ENCODE measurements at places on chromosomes 12 and 14. TPM values are rescaled to one million over a fixed set of nuclear protein-coding genes. Genes with fewer than 3 reads are reported as not detected.

GRCh38 chr12:90003688-90004087 is 295.1 kb upstream of the ATP2B1 start:
- H3K4me3 ChIP-seq, result no peak overlapping the region
- no peaks in the 10 kb centered on the region for H3K4me1 ChIP-seq
- H3K36me3 ChIP-seq, result no peaks in the 10 kb centered on the region

Gene SLC8B1
- 98.9 TPM for total RNA-seq

Gene SERPINA1
- total RNA-seq, result 1.5 TPM

GRCh38 chr14:74459289-74459946 is 33.4 kb upstream of the SYNDIG1L start:
- H3K27me3 ChIP-seq, result no peaks in the 10 kb centered on the region
- no peaks in the 10 kb centered on the region for H3K36me3 ChIP-seq
- no peak overlapping the region for H3K4me3 ChIP-seq
- no peak for DNase-seq
- no peak overlapping the region for H3K27ac ChIP-seq

- DNase-seq, result no peak
- H3K4me1 ChIP-seq, result peaks cover 14% of the 10 kb centered on the region
- H3K4me3 ChIP-seq, result no peak overlapping the region
- H3K27me3 ChIP-seq, result peaks cover 3% of the 10 kb centered on the region
Observed at GRCh38 chr12:95545731-95546490, 5.4 kb downstream of the USP44 start.

Gene ARHGEF40
- total RNA-seq, result 0.85 TPM

- DNase-seq, result no peak
- no peaks in the 10 kb centered on the region for H3K4me1 ChIP-seq
- no peak overlapping the region for H3K27ac ChIP-seq
- H3K27me3 ChIP-seq, result no peaks in the 10 kb centered on the region
- H3K36me3 ChIP-seq, result no peaks in the 10 kb centered on the region
Observed at GRCh38 chr12:127429551-127430285, 837.3 kb upstream of the TMEM132C start.

Gene YLPM1
- total RNA-seq, result 79.4 TPM

Gene SALL2
- 4.5 TPM for total RNA-seq

Gene COL2A1
- not detected for total RNA-seq

- H3K36me3 ChIP-seq, result no peaks in the 10 kb centered on the region
- no peak overlapping the region for H3K27ac ChIP-seq
- H3K4me3 ChIP-seq, result no peak overlapping the region
- H3K27me3 ChIP-seq, result peaks cover 11% of the 10 kb centered on the region
- DNase-seq, result no peak
- H3K4me1 ChIP-seq, result peaks cover 4% of the 10 kb centered on the region
Observed at GRCh38 chr14:64878837-64879634, 671 bp downstream of the SPTB start.

DNA sequence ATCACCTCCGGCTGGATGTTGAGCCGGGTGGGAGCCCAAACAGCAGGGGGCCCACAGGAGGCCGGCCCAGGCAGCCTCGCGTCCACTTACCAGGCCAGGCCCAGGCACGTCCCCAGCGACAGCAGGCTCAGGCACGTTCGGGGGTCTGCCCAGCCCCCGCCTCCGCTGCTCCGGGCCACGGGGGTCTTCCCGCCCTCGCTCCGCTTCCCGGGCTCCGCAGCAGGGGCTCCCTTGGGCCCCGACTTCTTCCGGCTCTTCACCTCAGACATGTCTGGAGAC is 216 bp downstream of the IKBIP start:
- H3K27me3 ChIP-seq, result no peaks in the 10 kb centered on the region
- peak overlapping the region; percentile 54 for H3K27ac ChIP-seq
- H3K36me3 ChIP-seq, result peaks cover 5% of the 10 kb centered on the region
- no peak for DNase-seq
- peak overlapping the region; percentile 72 for H3K4me3 ChIP-seq
- peaks cover 15% of the 10 kb centered on the region for H3K4me1 ChIP-seq

DNA sequence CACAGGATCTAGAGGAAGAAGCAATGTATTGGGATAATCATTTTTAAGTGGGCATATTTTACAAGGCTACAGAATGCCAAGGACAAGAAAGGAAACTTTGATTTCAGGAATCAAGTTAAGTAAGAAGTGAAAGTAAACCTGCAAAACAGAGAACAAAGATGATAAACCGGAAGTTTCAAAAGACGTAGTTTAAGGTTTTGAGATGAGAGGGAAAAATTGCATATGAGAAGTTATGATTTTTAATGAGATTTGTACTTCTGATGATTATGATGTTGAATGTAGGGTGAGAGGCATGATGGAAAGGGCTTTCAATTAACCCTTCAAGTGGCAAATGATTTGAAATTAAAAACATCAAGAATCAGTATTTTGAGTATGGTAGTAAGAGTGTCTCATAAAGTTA is 134.9 kb downstream of the CAPZA3 start:
- H3K27ac ChIP-seq, result no peak overlapping the region
- H3K4me1 ChIP-seq, result no peaks in the 10 kb centered on the region
- DNase-seq, result no peak
- H3K27me3 ChIP-seq, result no peaks in the 10 kb centered on the region
- no peaks in the 10 kb centered on the region for H3K36me3 ChIP-seq

DNA sequence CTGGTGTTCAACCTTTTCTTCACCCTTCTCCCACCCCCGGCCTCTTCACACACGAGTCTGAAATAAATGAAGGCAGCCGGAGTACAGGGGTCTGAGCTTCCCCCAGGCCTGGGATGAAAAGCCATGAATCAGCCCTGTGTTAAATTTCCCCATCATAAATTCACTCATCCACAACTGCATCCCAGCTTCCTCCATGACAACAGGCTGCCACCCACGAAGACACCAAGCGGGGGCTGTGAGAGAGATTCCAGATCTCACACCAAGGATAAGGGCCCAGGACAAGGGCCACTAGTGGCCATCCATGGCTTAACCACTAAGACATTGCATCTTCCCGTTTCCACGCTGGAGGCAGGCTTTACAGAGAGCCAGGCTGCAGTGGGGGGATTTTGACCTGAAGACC is 93.9 kb upstream of the NCOR2 start:
- no peaks in the 10 kb centered on the region for H3K36me3 ChIP-seq
- H3K4me1 ChIP-seq, result no peaks in the 10 kb centered on the region
- H3K4me3 ChIP-seq, result no peak overlapping the region
- H3K27ac ChIP-seq, result no peak overlapping the region
- H3K27me3 ChIP-seq, result peaks cover 3% of the 10 kb centered on the region
- no peak for DNase-seq
